ENCODE measurements at places on chromosomes 11 and 22.

DNA sequence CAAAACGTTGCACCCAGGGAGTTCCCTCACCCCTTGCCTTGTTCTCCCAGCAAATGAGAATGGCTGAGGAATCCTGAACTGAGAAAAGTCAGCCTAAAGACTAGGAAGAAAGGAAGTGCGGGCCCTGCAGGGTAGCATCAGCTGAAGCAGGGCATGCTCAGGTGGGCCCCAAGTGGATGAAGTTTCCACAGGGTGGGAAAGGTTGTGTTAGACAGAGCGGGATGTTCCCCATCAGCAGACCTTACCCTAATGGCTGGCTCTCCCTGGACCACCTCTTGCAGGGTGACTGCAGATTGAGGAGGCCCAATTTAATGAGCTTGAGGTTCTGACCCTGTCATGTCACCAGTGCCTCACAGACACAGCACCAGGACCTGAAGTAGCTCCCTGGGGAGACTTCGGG is 81.5 kb upstream of the MYOD1 start:
- no peak for DNase-seq

DNA sequence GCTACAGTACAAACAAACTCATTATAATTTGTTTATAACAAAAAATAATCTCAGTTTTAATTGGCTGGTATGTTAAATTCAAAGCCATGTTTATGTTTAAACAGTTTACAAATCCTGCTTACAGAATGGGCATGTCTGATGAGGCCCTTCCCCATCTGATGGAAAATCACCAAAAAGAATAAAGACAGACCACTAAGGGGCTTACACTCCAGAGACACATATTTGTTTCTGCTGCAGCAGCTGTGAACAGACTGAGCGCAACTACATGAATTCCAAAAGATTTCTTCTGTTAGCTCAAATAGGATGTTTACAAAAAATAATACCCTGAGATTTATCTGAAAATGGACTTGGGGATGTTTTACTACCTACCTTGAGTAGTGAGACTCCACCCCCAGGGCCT is 174.7 kb upstream of the PITPNB start:
- no peak for DNase-seq

GRCh38 chr11:60919956-60920355 is 4.3 kb upstream of the TMEM132A start:
- DNase-seq, result no peak

DNA sequence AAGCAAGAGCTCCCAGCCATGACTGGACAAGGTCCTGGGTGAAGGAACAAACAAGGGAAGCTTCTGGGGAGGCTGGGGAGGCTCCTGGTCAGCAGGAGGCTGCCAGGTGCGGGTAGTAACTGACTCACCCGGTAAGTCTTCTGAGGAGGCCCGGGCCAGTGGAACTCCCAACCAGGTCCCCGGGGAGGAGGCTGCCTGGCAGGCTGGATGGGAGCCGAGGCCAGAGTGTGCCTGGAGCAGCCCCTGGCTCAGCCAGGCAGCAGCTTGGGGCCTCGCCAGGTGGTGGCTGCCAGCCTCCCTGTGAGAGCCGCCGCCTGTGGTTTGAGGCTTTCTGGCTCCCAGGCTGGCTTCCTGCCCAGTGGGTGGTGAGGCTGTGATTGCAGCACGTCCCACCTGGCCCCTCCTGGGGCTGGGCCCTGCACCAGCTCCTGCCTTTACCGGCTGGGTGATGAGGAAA is 46.2 kb downstream of the IGF2 start:
- DNase-seq, result no peak

DNA sequence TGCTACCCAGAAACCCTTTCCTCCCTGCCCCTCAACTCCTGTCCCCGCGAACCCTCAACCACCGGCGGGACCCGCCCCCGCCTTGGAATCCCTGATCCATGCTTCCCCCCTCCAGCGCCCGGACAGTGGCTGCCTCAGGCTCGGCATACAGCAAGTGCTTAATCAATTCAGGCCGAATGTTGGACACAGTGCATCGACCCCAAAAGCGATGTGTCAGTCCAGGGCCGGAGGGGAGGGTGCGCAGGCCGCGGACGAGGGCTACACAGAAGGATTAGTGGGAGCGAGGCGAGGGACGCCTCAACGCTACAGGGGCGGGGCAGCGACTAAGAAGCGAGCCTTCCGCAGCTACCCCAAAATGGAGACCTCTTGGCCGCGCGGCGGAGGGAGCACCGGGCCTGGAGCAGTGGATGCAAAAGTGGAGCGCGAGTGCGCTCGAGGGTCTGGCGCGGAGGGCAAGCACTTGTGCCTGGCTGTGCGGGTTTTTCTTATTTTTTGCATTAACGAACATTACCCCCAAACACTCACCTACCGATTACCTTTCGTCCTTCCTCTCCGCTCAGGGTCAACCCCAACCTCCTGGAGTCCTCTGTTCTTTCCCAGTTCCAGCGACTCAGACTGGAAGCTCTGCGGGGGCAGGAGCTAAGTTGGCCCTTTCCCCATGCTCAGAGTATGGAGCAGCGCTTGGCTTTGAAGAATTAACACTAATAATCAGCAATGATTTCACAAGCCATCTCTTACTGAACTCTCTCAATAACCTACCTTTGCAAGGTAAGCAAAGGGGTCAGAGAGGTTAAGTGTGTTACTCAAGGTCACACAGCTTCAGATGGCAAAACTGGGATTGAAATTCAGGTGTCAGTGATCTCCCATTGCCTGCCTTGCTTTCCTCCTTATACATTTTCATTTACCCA is 30.0 kb upstream of the WNT11 start:
- no peak for DNase-seq

DNA sequence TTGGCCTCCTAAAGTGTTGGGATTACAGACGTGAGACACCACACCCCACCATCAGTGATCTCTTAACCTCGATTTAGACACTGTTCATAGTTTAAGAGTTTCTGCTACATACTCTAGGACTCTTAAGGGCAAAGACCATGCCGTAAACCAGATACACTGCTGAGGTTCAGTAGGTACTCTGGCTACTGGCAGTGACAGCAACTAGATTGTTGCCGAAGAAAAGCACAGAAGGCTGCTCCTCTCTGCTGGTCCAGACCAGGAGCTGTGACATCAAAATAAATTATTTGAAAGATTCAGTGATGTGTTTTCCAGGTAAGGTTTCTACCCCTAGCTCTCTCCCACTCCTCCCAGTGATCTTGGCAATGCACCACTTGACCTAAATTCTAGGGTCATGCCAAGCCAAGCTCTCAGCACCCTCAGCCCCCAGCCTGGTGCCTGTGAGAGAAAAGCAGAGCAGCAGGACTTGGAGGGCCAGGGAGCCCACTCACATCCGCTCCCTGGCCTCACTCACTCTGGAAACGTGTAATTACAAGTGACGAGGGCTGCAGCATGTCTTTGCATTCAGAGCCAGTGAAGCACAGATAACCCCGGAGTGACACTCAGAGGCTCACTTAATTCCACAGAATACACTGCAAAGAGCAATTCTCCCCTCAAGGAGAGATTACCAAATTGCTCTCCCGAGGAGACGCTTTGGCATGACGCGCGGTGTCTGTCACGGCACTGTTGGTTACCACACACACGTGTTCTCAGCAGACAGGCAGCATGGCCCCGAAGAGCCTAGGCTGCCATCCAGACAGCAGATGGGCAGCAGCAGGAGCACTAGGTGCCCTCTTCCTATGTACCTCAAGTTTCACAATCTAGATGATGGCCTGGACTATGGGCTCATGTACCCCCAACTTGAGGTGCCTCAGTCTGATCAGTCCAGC is 96.9 kb upstream of the PITPNB start:
- DNase-seq, result no peak

- no peak for DNase-seq
Observed at GRCh38 chr11:8111636-8112035, 30.6 kb downstream of the TUB start.

DNA sequence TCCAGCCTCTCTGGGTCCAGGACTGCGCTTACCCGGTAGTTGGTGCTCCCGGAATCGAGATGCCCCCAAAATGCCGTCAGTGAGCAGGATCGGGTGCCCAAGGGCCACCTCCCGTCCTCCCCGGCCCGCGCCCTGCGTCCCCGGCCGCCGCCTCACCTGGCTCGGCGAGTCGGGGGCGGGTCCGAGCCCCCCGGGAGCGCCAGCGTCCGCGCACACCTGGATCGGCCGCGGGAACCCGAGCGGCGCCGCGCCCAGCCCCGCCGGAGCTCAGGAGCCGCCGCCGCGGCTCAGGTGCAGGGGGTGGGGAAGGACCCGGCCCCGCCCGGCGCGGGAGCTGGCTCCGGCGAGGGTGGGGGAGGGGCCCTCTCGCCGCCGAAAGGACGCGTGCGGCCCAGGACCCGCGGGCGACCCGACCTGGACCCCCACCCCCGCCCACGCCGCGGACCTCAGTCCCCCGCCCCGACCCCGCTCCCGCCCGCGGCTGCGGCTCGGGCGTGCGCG is at the start of gene SHANK2:
TSS of gene SHANK2 (minus strand) at position 309 of the 501 bp plus-strand sequence. CDS start 105,251 bp downstream, outside the sequence.
- DNase-seq, result no peak

GRCh38 chr11:107413352-107413751 is 44.3 kb downstream of the CWF19L2 start:
- DNase-seq, result no peak

- DNase-seq, result no peak
Observed at GRCh38 chr22:36977401-36977861, 41.8 kb downstream of the TST start.

GRCh38 chr11:68011051-68011943 is 1.2 kb downstream of the ALDH3B1 start:
- no peak for DNase-seq

DNA sequence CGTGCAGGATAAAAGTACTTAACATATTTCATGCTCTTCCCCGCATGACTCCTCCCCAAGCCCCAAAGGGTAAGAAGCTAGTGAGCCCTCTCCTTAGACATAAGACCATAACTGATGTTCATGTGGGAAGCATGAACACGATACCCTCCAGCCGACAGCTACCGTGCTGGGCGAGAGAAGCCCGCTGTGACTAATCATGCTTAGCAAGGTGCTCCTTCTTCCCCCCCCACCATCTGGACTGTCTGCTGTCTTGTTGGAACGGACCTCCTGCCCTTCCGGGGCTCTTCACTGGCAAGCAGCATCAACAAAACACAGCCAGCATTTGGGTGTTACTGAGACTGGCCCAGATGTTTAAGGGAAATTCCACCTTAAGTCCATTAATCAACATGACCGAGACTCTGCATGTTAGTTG is 200.6 kb downstream of the DBX1 start:
- no peak for DNase-seq

GRCh38 chr11:82683029-82683428 is 50.6 kb downstream of the FAM181B start:
- DNase-seq, result no peak

DNA sequence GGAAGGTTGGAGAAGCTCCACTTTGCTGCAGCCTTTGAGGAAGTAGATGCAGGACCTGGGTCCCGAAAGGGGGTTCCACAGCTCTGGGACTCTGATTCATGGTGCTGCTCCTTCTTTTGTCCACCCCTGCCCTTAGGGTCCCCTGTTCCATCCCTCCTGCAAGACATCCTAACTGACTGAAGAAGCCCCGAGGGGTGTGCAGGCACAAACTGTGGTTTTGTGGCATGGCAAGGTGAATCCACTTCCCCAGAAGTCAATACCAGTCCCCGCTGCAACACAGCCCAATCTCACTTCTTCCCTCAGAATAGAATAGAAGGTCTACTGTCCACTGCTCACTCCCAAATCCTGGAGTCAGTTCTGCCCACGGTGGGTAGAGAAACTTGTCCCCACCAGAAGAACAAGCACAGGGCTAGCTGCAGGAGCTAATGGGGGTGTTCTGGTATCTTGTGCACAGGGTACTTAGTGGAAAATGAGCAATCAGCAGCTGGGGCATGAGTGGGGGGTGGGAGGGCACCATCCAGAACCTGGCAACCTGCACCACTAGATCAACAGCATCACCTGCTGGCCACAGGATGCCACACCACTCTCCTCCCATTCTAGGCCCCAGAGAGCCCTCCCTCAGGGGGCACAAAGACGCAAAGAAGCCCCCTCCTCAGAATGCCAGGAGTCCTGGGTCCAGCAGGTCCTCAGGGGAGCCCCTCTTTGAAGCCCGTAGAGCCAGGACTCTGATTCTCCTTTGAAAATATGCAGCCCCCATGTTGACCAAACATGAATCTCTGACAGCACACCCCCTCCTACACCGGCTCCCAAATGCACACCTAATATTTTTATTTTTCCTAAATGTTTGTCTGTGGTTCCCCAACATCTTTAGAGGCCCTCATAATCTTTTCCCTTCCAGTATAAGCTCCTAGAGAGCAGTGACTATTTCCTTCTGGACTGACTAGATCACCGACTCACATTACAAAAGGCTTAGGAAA is 14.1 kb downstream of the SPATA19 start:
- no peak for DNase-seq

DNA sequence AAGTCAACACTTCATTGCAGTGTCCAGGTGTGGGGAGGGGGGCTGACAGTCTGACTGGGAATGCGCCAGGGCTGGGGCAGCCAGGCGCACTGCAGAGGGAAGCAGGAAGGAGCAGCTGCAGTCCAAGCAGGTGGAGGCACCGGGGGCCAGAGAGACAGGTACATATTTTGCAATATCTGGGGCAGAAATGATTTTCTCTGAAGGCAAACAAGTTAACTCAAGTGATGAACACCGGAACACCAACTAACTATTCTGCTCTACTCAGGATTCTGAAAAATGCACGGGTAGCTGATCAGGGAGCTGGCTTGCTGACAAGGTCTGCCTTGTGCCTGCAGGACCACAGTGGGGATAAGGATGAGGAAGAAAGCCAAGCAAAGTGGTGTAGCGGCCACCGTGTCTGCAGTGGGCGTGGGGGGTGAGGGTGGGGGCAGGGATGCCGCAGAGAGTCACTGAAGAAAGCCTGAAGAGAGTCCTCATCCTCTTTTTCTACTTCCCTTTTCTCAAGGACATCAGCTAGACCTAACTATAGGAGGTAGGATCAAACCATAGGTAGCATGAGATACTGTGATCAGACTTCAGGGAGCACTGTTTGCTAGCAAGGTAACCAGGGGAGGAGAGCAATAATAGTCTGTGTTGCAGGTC is 83.4 kb downstream of the SCN3B start:
- no peak for DNase-seq

DNA sequence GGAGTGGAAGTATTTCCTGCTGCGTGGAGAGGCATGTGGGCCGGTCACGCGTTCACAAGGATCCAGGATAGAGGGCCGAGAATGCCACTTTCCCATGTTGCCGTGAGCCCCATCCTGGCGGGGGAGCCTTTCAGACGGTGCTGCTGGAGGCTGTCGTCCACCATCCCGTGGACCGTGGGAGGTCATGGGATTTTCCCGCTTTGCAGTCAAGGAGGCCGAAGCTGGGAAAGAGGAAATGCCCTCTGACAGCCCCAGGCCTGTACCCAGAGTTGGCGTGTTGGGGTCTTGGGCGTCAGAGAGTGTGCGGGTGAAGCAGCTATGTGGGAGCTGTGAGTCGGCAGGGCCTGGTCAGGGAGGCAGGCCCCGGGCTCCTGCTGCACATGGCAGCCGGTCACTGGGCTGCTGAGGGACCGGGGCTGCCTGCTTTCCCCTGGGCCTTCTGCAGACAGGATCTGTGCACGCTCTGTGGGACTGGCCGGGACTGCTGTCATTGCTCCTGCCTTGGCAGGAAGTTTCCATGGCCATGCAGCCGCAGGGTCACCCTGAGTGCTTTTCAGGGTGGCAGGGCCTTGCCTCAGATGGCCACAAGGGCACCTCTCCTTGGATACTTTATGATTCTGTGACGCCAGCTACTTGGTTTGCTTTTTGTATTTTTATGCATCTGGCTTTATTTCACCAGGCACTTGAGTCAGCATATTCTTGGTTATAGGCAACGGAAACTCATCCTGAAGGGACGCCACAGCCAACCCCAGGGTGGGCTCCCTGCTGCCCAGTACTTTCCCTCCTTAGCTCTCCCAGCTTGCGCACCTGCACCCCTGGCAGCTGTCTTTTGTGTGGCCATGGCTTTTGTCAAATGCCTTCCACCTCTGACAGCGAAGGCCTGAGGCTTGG is 52.4 kb downstream of the AP2A2 start:
- DNase-seq, result no peak

- no peak for DNase-seq
Observed at GRCh38 chr22:36299295-36299694, 46.4 kb downstream of the APOL1 start.

- peak; percentile 86 for DNase-seq
Observed at GRCh38 chr11:32090545-32091370, at the start of gene RCN1. Gene RCN1 (plus strand): TSS chr11:32091074. CDS start chr11:32091197, 123 bp downstream.
